Cardiac fibroblast (primary cell): ENCODE measurements at places on chromosomes 3 and 15.

GRCh38 chr15:43361313-43361903 lies 9.4 kb downstream of the ZSCAN29 start:
- DNase-seq: peak; percentile 15

DNA sequence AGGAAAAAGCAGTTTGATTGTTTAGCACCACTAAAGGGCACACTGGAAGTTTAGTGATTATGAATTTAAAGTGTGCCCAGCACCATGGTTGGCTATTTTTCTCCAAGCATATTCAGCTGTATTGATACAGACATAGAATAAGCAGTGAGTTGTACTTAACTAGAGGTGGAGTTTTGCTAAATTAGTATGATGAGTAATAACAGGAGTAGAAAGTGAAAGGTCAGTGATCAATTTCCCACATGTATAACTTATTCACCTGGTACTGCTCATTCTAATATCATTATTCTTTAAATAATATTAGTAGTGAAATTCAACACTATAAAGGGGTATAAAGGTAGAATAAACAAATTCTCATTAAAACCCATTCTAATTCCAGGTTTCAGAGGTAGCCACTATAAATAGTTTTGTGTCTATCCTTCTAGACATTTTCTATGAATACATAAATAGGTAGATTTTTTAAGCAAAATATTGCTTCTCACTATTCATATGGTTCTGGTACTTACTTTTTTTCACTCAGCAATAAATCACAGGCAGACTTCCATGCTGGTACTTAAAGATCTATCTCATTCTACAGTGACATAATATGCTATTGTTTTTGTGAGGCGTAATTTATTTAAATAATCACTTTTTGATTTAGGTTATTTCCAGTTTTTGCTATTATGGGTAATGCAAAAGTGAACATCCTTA lies 732.9 kb downstream of the VGLL3 start:
- no peak for DNase-seq

GRCh38 chr15:63250312-63250965 lies 27.0 kb upstream of the APH1B start:
- DNase-seq: peak; percentile 97

GRCh38 chr3:68090571-68090970 lies 436.2 kb upstream of the SUCLG2 start:
- no peak for DNase-seq

DNA sequence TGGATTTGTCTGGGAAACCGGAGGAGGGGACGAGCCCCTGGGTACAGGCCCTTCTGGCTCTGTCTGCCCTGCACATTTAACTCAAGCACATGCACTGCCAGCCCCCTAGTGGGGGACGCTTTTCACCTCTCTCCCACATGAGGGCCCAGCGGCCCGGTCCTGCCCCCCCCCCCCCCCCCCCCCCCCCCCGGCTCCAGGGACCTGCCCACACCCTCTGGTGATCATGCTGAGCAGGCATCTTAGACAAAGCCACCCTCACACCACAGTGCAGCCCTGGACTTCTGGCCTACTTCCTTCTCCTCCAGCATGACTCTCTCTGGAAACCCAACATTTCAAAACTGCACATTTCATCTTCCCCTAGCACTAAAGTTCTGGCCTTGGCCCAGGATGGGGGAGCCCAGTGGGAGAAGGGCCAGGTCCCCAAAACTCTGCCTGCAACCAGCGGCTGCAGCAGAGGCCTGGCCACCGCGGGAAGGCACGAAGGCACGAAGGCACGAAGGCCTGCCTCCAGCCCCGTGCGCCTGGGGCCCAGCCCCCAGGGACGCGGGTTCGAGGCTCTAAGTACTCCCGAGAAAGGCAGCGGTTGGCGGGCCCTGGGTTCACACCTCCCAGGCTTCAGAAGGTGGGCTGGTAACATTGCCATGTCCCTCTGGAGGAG lies 14.1 kb downstream of the KLF15 start:
- peak; percentile 32 for DNase-seq

GRCh38 chr15:26773067-26773877 lies 406 bp upstream of the GABRB3 start:
- DNase-seq: peak; percentile 2
